Hippocampal formation (tissue), 2 donors: ENCODE measurements at places on chromosomes 6 and 20.

DNA sequence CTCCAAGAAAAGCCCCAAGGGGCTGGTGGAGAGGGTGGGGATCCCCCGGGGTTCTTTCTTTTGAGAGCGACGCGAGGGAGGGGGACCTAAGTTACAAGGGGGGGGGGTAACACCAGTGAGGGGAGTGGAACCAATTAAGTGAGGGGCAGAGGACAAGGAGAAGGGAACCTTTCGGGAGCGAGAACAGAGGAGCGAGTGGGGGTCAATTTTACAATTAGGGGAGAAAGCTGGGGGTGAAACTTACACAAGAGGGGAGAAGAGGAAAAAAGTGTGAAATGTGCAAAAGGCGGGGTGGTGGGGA lies 548 bp downstream of the SALL4 start:
- DNase-seq: no peak

- DNase-seq: no peak
Observed at GRCh38 chr6:37323580-37323979, 30.2 kb upstream of the RNF8 start.

- no peak for DNase-seq
Observed at GRCh38 chr6:20658516-20658915, 124.3 kb downstream of the CDKAL1 start.

GRCh38 chr6:73388433-73388799 lies 6.2 kb upstream of the DDX43 start:
- DNase-seq: no peak

DNA sequence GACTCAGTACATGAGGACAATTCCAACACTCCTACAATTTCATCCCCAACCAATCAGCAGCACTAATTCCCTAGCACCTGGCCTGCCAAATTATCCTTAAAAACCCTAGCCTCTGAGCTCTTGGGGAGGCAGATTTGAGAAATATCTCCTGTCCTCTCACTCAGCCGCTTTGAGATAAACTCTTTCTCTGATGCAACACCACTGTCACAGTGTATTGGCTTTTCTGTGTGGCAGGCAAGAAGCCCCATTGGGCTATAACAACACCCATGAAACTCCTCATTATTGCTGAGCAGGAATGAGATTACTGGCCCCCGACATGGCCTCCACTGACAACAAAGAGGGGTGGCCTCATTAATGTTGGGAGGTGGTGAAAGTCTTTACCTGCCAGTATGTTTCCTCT lies 515.5 kb downstream of the HACE1 start:
- DNase-seq: no peak

GRCh38 chr6:39902136-39902535 lies 32.1 kb downstream of the MOCS1 start:
- no peak for DNase-seq

DNA sequence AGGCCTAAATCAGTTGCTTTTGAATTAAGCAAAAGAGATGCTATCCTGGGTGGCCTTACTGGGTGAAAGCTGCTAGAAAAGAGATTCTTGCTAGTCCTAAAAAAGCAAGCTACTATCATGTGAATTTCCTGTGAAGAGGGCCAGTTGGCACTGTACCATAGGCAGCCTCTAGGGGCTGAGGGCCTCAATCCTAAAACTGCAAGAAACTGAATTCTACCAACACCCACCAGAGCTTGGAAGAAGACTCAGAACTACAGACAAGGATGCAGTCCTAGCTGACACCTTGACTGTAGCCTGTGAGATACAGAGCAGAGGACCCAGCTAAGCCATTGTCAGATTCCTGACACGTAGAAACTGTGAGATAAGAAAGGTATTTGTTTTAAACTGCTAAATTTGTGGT lies 24.5 kb downstream of the CLIC5 start:
- DNase-seq: no peak

DNA sequence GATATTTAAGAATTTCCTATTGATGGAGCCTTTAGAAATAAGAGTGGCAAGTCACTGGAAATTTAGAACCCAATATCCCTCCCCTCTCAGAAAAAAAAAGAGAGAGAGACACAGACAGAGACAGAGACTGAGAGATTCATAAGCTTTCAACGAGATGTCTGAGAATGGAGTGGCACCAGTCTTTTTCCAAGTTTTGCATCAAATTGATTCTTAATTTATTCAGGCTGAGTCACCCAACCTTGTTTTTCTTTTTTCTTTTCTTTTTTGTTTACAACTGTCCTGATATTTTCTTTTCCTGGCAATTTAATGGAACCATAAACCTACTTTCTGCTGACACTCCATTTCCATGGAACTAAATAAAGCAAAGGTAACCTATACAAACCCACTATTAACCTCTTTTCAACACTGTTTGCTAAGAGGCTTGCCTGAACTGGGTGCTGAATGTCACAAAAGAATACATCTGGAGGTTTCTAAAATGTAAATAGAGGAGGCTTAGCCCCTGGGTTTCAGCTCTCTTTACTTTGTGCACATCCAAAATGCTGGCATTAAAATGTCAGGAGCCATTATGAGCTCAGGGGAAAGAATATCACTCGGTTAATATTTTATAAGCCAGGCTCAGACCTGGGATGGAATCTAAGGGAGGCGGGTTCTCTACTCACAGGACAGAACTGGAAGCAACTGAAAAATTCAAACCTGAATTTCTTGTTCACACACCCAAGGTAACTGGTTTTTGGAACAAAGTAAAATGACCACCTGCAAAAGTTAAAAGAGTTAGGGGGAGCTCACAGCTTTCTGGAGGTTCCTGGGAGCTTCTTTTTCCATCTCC lies 100.8 kb downstream of the BFSP1 start:
- no peak for DNase-seq

DNA sequence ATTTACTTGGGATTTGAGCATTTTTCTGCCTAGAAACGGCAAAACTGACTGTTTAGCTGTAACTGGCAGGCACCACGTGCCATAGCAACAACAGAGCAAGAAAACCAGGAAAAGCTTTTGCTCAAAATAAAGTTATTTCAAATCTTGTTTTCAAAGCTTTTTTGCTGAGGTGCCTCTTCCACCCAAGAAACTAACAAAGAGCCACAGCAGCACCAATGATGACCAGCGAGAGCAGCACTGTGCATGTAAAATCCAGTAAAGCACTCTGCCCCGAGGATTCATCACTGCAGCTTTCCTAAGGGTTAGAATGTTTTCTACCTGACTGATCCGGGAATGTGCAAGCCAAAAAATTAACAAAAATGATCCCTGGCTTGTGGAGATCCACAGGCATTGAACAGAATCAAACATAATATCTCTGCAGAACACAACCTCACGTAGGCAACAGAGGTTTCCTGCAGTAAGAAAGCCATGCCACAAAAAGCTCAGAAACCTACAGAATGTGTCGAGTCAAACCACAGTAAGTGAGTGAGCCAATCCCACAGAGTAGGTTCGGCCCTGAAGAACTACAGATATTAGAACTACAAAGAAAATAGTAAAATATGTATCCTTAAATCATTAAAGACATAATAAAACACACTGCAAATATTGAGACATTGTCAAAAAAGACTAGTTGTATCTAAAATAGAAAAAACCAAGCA lies 7.4 kb upstream of the ULBP3 start:
- no peak for DNase-seq

DNA sequence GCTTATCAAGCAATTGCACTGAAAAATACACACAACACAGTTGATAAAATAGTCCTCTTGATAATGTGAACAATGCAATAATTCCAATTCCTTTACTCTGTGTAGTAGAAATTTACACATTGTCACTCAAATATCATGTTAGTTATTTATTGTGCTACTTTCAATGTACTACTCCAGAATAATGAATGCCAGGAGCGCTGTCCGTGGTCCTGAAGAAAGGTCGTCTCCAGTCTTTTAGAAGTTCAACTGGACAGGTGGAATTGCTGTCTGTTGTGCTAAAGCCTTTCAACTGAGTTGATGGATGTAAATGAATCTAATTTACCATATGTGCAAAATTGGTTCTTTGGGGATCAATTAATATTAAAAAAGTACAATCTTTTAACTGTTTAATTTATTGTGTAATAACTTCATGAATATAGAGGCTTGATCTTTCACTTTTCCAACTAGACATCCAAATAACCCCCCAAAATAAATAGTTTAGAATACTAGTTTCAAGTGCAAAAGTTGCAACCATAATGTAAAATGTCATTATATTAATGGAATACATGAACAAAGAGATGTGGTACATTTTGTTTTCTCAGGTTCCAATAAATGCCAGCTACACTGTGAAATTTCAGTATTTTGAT lies 3.2 kb downstream of the GRIK2 start:
- DNase-seq: no peak

DNA sequence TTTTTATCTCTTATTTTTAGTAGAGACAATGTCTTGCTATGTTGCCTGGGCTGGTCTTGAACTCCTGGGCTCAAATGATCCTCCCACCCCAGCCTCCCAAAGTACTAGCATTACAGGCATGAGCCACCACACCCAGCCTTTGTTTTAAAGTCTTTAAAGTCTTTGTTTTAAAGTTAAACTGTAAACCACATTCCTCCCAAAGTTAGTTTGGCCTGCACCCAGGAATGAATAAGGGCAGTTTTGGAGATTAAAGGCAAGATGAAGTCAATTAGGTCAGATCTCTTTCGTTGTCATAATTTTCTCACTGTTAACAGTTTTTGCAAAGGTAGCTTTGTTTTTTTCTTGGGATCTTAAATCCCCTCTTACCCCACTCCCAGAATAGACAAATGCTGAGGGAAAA lies 63.8 kb downstream of the UBR2 start:
- no peak for DNase-seq
